ENCODE measurements at places on chromosomes 11 and 22.

DNA sequence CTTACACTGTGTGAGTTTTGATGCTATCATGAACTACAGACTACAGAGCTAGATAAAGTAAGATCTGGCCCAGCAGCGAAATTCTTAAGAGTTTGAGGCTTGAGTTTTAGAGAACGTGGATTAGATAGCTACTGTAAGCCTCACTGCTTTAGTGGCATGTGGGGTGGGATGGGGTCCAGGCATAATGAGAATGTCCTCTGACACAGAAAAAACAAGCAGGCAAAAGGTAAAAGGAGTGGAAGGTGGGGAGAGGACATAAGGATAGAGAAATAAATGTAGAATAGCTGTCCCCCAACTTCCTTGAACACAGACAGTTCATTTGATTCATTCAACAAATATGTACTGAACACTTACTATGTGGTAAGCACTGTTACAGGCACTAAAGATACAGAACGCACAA, 324.5 kb upstream of the PITPNB start:
- DNase-seq, result no peak

GRCh38 chr22:39361496-39361895, 11.7 kb downstream of the SYNGR1 start:
- DNase-seq, result no peak

DNA sequence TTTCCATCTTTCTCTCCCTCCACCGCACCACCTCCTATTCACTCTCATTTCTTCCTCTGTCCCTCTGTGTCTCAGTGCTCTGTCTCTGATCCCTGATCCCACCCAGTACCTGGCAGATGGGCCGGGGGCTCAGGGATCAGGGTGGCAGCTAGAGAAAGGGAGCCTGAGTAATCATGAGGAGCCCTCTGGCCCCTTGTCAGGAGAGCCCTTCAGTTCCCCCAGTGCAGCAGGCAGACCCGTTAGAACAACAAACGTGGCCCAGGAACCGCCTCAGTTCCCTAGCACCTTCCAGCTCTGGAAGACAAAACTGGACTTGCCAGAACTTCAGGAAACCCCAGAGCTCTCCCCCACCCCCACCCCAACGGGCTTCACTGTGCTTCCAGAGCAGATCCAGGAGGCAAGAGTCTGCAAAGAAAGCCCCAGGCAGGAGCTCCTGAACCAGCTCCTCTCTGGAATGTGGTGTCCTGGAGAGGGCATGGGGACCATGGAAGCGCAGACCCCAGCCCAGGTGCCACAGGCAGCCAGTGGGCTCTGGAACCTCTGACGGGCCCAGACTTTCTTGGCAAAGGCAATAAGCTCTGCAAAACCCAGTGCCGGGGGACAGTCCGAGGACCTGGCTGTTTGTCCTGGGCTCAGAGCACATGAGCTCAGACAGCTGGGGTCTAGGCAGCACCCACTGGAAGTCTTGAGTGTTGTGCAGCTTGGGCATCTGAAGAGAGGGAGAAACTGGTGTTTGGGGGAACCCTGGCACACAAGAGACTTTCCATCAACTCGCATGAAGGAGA, 43.2 kb downstream of the LMO1 start:
- no peak for DNase-seq

DNA sequence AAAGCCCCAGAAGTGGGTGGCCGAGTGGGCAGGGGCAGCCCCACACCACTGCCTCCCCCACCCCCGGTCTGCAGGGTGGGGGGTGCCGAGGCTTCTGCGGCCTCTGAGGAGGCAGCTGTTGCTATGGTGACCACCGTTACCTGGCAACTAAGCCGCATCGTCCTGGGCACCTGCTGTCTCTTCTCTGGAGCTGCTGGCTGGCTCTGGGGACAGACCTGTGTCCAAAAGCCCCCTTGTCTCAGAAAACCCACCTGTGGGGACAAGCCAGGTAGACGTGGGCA, 79.9 kb upstream of the PRR5 start:
- DNase-seq, result no peak

- no peak for DNase-seq
Observed at GRCh38 chr11:58004664-58005063, 19.0 kb upstream of the OR9Q1 start.

DNA sequence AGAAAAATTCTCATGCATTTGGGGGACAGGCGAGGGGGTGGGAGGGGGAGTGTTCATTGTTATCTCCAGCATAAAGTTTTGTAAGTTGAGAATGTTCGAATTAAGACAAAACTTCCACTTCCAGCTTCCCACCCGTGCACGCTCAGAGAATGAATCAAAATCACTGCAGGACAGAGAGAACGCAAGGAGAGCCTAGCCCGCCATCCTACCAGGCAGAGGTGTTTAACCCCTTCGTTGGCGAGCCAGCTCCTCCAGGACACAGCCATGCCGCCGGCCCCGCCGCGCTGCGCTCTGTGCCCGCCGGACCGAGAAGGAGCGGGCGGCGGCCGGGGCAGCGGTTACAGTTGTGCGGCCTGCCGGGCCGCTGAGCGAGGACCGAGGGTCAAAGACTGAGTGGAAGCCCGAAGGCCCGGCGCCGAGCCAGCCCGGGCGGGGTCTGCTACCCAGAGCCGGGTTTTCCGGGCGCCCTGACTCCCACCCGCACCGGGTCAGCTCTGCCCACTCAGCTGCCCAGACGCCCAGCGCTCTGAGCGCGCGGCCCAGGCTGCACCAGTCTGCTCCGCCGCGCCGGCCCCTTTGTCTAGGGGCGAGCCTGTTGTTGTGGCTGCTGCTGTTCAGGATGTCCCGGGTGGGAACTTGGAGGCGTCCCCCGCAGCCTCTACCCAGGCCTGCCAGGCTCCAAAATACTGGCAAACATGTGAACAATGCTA, at the start of gene NOX4:
TSS of gene NOX4 (minus strand) at position 395 of the 710 bp plus-strand sequence. CDS start at position 266, 129 bp downstream.
- DNase-seq, result no peak

GRCh38 chr11:1842149-1843097, 3.6 kb downstream of the TNNI2 start:
- no peak for DNase-seq
